Central memory CD4-positive, alpha-beta T cell (primary cell): ENCODE measurements at places on chromosomes 16 and 17.

DNA sequence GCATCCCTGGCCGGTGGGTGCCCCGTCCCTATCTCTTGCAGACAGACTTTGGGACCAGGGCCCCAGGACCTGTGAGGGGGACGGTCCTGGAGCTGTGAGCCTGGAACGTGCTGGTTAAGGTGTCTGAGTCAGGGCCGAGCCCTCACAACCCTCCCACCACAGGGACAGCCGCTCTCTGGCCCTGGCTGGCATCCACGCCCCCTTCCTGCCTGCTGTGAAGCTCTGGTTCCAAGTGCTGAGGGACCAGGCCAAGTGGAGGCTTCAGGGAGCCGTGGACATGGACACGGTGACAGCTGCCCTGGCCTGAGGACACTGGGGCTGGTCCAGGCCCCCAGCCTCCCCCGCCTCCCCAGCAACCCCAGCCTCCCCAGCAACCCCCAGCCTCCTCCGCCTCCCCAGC lies 6.6 kb downstream of the TSR3 start:
- no peak for DNase-seq

DNA sequence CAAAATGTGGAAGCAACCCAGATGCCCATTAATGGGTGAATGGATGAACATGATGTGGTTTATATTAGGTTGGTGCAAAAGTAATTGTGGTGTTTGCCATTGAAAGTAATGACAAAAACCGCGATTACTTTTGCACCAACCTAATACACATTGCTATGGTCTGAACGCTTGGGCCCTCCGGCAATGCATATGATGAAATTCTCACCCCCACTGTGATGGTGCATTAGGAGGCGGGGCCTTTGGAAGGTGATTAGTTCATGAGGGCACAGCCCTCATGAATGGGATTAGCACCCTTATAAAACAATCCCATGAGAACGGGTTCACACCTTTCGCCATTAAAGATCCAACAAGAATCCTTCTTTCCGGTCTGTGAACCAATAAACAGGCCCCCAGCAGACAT lies 25.3 kb upstream of the PRM1 start:
- no peak for DNase-seq

DNA sequence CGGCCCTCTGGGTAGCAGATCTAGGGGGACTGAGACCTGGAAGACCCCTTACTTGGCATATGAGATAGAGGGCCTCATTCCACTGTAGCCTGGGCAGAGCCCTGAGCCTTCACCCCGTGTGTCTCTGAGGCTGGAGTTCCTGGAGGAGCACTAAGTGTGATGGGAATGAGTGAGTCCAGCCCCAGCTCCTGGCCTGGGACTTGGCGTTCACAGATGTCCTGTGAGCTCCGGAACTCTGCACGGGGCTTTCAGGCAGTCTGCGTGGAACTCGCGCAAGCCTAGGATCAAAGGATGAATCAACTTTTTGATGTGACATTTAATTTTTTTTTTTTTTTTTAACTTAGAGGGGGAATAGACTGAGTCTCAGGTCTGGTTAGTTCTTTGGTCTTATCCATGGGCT lies 1.8 kb downstream of the NKD1 start:
- DNase-seq = no peak

- DNase-seq = no peak
Observed at GRCh38 chr16:75193730-75194444, 13.1 kb downstream of the CTRB2 start.

GRCh38 chr17:9658593-9659211 lies 13.4 kb downstream of the USP43 start:
- no peak for DNase-seq

GRCh38 chr16:53043428-53043831 lies 9.3 kb downstream of the CHD9NB start:
- no peak for DNase-seq

- no peak for DNase-seq
Observed at GRCh38 chr17:8910969-8911604, 43.6 kb upstream of the PIK3R6 start.

GRCh38 chr17:50939795-50940684 lies 73.9 kb upstream of the TOB1 start:
- no peak for DNase-seq

DNA sequence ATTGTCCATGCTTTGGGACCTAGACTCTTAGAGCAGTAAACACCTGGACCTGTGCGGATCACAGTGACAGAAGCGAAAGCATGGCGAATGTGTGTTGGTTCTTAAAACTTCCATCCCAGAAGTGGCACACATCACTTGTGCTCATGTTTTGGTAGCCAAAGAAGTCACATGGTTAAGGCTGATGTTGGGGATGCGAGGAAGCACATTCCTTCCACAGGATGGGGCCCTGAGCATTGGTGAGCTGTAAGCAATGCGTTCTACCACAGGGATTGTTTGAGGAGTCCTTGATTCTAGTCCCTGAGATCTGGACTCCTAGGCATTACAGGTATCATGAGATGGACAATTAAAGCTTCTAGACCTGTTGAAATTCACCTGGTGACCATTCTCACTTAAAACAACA lies 375.9 kb downstream of the UTP18 start:
- no peak for DNase-seq

DNA sequence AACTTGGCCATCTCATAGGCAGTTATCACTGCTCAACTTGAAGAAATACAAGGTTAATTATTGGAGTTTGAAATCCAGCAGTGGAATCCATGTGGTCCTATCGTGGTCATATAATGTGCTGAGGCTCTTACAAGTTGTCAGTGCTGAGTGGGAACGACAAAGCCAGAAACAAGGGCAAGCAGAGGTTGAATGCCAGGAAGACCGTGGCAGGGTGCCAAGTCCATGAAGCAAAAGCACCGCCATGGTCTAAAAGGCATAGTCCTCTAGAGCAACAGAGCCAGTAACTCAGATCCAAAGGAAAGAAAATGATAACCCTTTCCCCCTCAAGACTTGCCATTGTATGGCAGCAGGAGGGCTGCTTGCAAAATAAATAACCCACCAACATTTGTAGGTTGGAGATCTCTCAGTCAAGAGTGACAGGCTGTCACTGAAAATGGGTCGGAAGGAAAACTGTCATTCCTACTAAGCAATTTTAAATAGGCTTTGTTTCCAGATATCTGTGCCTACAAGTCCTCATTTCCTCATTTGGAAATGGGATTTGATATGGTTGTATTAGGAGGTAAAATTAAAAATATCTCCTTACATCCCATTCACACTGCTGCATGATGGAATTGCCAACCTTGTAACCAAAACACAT lies 36.4 kb upstream of the HSBP1 start:
- DNase-seq = no peak

DNA sequence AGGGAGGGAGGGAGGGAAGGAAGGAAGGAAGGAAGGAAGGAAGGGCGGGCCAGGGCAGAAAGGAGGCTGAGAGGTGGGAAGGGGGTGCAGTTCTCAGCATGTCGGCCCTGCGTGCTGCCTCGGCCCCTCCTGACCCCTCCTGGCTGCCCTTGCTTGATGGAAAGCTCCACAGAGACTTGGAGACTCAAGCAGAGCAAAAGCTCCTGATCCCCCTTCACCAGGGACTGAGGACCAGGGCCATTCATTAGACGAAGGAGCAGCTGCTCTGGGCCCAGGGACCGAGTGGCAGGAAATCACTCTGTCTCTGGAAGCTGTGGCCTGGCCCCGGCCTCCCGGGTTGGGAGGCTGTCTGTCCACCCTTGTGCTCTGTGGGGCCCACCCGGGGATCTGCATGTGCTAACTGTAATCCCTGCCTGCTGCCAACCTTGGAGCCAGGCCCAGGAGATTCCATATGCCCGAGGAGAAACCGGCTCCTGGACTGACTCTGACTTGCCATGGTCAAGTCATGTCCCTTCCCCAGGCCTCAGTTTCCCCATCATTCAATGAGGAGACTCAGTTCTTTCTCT lies 27.4 kb upstream of the C1QL1 start:
- DNase-seq = no peak

- no peak for DNase-seq
Observed at GRCh38 chr16:88750854-88751253, 34.2 kb downstream of the PIEZO1 start.

- DNase-seq = no peak
Observed at GRCh38 chr16:78045865-78046581, 23.7 kb downstream of the CLEC3A start.

- no peak for DNase-seq
Observed at GRCh38 chr17:36675786-36676185, 74.4 kb downstream of the MRM1 start.

GRCh38 chr16:27526180-27526579 lies 23.5 kb downstream of the GTF3C1 start:
- DNase-seq = no peak

GRCh38 chr17:63816669-63817068 lies 10.6 kb upstream of the PSMC5 start:
- DNase-seq = no peak

GRCh38 chr17:20172376-20172775 lies 163.2 kb downstream of the SPECC1 start:
- no peak for DNase-seq

GRCh38 chr16:143456-143855 lies 5.0 kb upstream of the NPRL3 start:
- DNase-seq = no peak

DNA sequence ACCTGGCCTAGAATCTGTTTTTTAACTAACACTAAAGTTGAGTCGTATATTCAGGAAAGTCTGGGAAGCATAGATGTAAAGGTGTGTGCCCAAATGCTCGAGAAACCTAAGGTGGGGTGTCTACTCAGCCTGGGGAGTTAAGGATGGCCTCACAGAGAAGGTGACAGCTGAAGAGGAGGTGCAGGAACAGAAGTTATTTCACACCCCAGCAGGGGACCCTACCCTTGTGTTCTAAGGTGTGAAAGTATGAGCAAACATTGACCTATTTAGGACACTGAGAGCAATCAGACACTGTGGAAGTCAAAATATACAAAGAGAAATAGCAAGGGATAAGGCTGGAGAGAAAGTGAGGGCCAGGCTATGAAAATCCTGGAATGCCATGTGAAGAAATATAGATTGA lies 49.0 kb upstream of the DHX40 start:
- DNase-seq = no peak

DNA sequence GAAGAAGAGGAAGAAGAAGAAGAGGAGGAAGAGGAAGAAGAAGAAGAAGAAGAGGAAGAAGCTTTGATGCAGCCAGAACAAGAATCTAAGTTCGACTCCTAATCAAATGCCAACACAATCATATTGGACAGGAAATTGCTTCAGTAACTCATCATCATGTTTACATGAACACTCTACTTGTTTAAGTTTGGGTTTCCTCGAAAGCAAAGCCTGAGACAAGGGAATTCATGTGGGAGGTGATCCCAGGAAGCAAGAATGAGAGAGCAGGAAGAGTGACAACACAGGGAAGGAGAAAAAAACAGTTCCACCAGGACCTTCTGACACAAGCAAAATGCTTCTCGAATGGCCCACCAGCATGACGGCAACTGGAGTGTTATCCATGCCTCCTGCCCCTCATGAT lies 279.0 kb downstream of the PMP22 start:
- DNase-seq = no peak

DNA sequence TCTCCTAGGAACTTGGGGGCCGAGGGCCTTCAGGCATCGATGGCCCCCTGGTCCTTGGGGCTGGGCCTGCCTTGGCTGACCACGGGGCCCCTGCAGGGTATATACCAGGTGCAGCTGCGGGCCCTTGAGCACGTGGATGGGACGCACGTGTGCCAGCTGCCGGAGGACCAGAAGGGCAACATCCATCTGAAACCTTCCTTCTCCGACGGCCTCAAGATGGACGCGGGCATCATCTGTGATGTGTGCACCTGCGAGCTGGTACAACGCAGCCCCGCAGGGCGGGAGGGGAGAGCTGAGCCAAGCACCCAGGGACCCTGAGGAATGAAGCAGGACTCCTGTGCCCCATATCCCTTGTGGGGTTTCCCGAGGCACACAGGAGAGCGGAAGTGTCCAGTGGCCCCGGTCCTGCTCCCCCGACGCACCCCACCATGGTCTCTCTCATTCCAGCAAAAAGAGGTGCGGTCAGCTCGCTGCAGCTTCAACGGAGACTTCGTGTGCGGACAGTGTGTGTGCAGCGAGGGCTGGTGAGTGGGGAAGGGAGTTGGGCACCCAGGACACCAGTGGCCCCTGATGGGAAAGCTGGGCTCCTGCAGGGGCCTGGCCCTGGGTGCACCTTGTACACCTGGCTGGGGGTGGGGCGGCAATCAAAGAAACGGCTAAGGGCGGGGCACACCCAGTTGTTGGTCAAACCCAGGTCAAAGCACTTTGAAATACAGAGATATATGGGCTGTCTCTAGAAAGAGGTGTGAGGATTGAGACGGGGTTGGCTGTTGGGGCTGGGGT lies 10.6 kb downstream of the ITGB4 start:
- DNase-seq = no peak

DNA sequence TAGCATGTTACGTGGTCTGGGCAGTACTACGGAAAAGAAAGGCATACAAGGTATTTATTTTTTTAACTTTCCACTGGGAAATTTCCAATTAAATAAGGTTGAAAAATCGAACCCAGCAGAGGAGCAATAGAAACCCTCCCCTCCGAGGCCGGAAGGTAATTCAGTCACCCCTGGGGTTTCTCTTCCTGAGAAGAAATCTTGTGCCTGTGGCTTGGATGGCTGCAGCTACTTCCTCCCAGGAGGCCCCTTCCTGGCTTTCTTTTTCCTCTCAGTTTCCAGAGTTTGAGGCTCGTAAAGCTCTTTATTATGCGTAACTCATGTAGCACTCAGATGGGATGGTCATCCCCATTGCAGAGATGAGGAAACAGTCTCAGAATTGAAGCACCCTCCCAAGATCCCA lies 140.3 kb downstream of the ASIC2 start:
- no peak for DNase-seq

GRCh38 chr16:14452066-14452465 lies 178.0 kb downstream of the PARN start:
- DNase-seq = no peak

- DNase-seq = no peak
Observed at GRCh38 chr17:77722366-77722765, 236.1 kb upstream of the TNRC6C start.

- DNase-seq = no peak
Observed at GRCh38 chr16:76226481-76226880, 50.7 kb upstream of the CNTNAP4 start.

DNA sequence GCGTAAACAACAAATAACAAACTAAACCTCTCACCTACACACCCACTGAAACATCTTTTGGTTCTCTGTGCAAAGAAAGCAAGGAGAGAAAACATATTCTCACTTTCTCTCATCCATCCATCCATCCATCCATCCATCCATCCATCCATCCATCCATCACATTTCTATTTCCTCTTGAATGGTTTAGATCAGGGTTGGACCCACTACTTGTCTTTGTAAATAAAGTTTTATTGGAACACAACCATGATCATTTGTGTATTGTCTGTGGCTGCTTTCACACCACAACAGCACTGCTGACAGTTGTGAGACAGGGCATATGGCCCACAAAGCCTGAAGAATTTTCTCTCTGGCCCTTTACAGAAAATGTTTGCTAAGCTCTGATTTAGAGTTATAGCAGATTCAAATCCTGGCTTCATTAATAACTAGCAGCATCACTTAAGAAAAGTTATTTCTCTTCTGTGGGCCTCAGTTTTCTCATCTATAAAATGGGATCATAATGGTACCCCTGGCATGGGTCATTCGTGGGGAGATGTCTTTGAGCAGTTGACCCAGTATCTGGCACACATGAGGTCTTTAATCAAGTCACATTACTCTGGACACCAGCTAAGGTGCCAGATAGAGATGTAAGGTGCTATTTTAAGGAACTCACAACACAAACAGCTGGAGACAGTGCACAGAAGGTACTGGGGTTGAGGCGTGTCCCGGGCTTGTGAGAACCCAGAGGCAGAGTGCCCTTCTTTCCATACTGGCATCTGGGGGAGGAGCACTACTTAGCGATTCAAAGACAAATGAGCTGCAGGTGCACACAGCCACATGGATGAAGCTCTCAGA lies 146.3 kb downstream of the CMIP start:
- DNase-seq = no peak
